Thoracic aorta (tissue), 2 donors: ENCODE measurements at places on chromosomes 12 and 14.

- DNase-seq, result no peak
These were observed 1.9 kb downstream of the CCDC91 start for GRCh38 chr12:28192125-28192524.

DNA sequence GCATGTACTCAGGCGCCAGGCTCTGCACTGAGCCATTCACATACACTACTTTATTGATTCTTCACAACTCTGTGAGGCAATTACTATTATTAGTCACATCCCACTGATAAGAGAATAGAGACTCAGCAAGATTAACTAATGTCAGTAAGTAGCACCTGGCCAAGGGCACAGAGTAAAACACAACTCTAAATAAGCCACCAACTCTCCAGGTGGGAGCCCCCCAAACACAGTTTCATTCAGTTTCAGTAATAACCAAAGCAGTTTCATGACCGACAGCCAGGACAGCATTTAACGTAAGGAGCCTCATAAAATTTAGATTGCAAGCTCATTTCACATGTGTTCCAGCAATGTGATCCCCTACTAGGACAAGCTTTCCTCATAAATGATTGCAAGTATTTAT is 323.1 kb upstream of the CCDC196 start:
- no peak for DNase-seq

DNA sequence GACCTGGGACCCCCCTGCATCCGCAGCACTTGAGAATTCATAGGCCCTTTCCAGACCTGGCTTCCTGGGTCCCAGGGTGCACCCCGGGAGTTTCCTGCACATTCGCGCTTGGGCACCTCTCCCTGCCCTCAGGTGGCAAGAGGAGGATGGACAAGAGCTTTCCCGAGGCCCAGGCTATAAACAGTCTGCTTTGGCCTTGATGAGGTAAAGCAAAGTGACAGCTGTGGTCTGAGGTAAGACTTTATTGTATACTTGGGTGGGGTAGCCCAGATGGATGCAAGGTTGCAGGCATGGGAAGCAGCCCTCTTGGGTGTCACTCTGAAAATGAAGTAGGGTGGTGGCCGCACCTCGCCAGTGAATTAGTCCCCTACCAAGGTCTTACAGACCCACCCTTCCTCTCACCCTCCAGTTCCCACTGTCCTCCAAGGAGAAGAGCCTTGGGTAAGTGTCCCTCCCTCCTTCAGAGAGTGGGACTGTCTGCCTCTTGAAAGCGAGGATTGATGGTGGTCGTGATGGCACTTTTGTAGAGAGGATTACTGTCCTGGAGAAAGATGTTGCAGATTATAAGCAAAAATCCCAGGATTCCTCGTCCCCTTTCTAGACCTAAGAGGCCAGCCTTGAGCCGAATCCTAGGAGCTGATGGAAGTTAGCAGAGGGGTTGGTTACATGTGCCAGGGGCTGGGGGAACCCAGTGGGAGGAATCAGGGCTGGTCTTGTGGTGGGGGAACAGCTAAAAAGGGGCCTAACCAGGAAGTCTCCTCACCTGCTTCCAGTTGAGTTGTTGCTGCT is 10.6 kb upstream of the CSAD start:
- no peak for DNase-seq

- DNase-seq, result no peak
These were observed 57.7 kb upstream of the CSRP2 start for GRCh38 chr12:76936275-76937193.

GRCh38 chr12:3421191-3421978 is 69.6 kb upstream of the PRMT8 start:
- no peak for DNase-seq

- no peak for DNase-seq
These were observed 115.0 kb downstream of the RPAP3 start for GRCh38 chr12:47590771-47591360.
